ENCODE measurements at places on chromosomes 5 and 9.

DNA sequence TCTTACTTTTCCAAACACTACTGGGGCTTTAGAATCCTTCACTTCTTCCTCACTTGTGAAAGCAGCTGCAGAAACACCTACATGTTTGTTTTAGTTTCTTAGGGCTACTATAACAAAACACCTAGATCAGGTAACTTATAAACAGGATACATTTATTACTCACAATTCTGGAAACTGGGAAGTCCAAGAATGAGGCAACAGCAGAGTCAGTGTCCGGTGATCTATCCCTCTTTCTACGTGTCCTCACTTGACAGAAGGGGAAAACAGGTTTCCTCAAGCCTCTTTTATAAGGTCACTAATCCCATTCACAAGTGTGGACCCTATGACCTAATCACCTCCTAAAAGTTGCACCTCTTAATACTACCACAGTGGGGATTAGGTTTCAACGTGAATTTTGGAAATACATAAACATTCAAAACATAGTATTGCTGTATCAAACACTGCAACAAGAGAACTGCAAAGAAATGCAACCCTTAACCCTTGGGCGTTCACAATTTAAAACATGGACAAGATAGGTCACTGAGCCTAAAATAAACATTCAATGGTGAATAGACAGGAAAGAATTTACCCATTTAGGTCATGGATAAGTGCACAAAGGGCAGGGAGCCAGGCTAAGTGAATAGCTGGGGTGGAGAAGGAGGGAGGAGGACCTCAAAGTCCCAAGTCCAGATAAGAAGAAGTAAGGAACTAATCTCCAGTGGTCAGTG lies 104.3 kb downstream of the PIK3R1 start:
- no peak for DNase-seq

DNA sequence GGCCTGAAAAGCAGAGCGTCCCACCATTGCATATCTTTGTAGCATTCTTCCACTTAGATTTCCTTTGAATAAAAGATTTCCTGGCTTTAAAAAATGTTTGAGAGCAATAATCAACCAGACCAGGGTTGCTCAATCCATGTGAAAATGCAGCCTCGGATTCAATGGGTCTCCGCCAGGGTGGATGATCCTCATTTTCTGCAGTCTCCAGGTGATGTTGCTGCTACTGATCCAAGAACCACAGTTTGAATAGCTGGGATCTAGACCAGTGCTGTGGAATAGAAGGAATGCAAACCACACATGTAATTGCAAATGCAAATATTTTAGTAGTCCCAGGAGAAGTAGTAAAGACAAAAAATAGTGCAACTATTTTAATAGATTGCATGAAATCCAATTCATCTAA lies 317.6 kb downstream of the IRX1 start:
- no peak for DNase-seq

DNA sequence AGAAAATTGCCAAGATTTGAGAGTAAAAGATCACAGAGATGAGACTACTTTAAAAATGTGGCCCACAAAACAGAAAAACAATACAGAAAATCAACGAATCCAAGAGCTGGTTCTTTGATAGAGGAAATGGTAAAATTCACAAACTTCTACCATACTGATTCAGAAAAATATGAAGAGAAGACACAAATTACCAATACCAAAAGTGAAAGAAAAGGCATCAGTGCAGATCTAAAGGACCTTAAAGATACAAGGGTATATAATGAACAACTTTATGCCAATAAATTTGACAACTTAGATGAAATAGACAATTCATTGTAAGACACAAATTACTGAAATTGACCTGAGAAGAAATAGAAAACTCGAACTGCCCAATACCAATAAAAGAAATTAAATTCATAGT lies 24.4 kb upstream of the SLC1A1 start:
- no peak for DNase-seq

DNA sequence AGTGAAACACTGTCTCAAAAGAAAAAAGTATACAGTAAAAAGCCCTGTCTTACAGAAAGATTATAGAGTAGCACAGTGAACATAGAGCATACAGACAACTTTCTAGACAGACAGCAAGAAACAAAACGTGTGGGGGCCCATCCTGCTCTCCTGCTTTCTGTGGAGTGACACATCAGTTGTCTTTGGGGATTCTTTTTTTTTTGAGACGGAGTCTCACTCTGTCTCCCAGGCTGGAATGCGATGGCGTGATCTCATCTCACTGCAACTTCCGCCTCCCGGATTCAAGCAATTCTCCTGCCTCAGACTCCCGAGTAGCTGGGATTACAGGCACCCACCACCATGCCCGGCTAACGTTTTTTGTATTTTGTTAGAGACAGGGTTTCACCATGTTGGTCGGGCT lies 14.9 kb downstream of the CDHR2 start:
- DNase-seq = no peak

GRCh38 chr5:136605638-136606037 lies 240.3 kb upstream of the TRPC7 start:
- DNase-seq = no peak

GRCh38 chr5:151758141-151758429 lies 346 bp downstream of the ATOX1 start:
- DNase-seq = no peak

- DNase-seq = no peak
Observed at GRCh38 chr5:118185018-118185417, 803.3 kb downstream of the DTWD2 start.

- no peak for DNase-seq
Observed at GRCh38 chr5:5755888-5756287, 333.4 kb downstream of the ICE1 start.
